Activated CD8-positive, alpha-beta T cell treated with anti-CD3 and anti-CD28 coated beads, Interleukin-2, amount 10 ng/mL, durations not matched to agents 7 days and 5 days (primary cell): ENCODE measurements at places on chromosomes 11 and 22. TPM values are rescaled to one million over a fixed set of nuclear protein-coding genes. Genes with fewer than 3 reads are reported as not detected.

ZC3H12C gene
- total RNA-seq = 0.18 TPM

DNA sequence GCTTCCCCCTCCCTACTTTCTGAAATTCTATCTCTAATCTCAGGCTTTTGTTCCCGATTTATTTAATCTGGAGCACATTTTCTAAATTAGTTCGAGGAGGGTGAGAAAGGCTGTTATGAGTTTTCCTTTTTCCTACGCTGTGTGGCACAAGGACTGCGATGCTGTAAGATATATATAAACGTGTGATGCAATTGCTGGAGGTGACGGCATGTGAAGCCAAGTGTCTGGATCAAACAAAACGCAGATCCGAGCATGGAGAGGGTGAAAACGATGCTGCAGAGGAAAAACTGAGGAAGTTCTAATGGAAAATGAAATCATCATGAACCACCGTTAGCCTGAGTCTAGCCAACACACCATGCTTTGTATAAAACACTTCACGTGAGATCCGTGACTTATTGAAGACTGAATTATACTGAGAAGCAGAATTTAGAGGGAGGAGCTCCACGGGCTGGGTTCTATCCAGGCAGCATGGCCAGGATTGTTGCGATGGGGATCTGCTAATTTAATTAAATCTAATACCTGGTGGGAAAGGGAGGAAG is 4.4 kb downstream of the PKNOX2 start:
- DNase-seq = no peak

GRCh38 chr11:31803813-31804311 is 7.3 kb downstream of the PAX6 start:
- no peak for DNase-seq

DNA sequence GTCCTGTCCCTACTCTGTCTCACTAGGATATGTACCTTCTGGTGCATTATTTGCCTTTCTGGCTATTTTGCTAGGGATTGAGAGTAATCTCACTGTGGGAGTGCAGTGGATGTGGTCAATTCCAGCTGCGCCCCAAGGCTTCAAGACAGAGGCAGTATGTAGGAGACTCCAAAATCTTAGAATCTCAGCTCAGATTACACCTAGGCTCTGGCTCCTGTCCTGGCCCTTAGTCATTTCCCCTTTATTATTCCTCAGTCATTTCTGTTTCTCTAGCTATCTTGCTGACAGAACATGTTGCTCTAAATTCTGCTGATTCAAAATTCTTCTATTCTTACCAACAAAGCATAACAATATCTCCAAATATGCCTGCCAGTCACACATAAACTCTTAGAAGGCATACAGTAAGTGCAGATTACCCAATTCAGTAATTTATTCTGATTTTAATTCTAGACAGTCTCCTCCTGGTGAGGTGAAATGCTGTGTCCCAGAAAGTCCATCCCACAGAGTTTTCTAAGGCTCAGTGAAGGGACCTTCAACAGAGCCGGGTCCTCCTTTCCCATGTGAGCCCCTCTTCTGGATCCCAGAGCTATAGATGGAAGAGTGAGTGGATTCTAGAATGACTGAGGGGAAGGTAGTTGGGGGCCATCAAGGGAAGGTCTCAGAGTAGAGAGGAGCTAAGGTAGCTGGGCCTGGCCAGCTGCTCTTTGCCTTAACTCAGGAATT is 24.3 kb upstream of the GLYATL1 start:
- no peak for DNase-seq

- no peak for DNase-seq
Observed at GRCh38 chr11:117878314-117878938, 2.0 kb upstream of the FXYD6 start.

GRCh38 chr11:69423611-69424385 is 57.7 kb upstream of the LINC01488 start:
- no peak for DNase-seq

TRIM51 gene
- total RNA-seq = not detected

OR5D18 gene
- total RNA-seq = not detected

DNA sequence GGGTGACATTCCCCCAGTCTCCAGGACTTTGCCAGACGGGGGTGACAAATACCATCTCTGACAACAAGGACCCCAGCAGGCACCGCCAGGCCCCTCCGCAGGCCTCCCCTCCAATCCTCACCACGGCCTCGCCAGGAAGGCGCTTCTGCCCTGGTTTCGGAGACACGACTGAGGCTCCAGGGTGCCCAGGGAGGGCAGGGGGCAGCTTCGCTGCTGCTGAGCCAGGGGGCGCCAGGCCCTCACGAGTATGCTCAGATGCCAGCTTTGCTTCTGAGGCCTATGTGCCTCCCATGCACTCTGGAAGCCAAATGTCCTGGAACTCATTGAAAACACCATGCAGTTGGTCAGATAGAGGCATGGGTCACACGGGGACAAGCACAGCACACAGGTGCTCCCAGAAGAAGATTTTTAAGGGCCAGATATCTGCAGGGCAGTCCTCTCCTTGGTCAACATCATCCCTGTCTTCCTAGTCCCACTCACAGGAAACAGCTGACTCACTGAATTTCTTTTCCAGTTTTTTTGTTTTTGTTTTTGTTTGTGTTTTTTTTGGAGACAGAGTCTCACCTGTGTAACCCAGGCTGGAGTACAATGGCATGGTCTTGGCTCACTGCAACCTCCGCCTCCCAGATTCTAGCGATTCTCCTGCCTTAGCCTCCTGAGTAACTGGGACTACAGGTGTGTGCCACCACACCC is 19.9 kb downstream of the BID start:
- DNase-seq = no peak

DNA sequence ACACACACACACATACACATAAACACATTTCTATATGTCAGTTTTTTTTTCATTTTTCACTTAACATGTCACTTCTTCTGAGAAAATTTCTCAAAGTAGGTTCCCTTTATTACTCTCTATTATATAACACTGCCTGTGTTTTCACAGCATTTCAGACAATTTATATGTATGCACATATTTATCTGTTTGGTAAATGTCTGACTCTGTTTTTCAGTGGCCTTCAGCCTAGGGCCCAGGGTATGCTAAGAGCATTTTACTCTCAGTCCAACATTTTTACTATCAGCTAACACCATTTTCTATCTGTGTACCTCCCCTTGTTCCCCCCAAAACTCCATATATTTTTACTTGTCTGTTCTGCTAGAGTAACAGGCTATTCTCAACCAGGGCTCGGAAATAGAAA is 92.3 kb downstream of the ANO3 start:
- no peak for DNase-seq

TCN1 gene
- total RNA-seq = not detected

HEPACAM gene
- total RNA-seq = not detected
